Activated naive CD4-positive, alpha-beta T cell treated with anti-CD3 and anti-CD28 coated beads for 36 hours (primary cell): ENCODE measurements at places on chromosomes 3 and 15.

DNA sequence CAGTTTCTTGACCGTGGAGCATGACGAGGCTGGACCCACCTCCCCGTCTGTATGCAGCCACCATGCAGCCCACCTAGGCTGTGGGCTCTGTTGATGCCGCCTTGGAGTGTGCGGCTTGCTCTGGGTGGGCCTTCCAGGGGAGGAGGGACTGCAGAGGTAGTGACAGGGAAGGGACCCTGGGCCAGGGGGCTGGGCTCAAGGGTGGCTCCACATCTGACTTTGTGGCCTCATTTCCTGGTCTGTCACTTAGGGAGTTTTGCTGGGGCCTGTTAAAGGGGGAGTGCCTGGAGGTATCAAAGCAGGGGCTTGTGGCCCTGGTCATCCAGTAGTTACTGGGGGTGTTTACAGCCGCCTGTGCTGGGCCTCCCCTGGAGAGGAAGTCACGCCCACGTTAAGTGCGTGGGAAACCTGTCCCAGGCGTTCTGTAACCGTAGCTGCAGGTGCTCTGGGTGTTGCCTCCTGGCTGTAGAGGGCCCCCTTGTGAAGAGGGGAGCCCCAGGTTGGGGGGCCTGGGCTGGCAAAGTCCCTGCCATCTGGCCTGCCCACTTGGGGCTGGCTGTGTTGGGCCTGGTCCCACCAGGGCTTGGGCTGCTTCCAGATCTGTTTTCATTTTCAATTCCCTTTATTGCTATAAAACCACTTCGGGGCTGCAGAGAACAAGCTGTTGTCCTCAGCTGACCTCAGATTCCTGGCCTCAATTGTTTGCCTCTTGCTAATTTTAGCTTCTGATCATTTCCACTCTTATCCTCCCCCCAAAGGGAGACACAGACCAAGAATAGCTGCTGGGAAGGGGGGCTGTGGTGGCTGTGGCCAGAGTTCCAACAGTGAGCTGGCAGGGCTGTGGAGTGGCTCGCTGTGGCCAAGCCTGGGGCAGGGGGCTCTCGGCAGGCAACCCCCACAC, 26.5 kb downstream of the KLF13 start:
- DNase-seq: peak; percentile 78

- DNase-seq: no peak
Measured at GRCh38 chr15:100929641-100930042, 10.5 kb downstream of the LRRK1 start.

GRCh38 chr3:110568246-110568645, 503.4 kb upstream of the NECTIN3 start:
- DNase-seq: no peak

- no peak for DNase-seq
Measured at GRCh38 chr3:86244905-86245304, 746.0 kb downstream of the VGLL3 start.

- peak; percentile 25 for DNase-seq
Measured at GRCh38 chr3:20055020-20055775, 15.0 kb downstream of the KAT2B start.
